Suprapubic skin (tissue), 4 donors: ENCODE measurements at places on chromosomes 1 and 21. TPM values are rescaled to one million over a fixed set of nuclear protein-coding genes. Genes with fewer than 3 reads are reported as not detected.
A peak's percentile ranks its signal among the peaks of the same experiment; 100 is the strongest.

DNA sequence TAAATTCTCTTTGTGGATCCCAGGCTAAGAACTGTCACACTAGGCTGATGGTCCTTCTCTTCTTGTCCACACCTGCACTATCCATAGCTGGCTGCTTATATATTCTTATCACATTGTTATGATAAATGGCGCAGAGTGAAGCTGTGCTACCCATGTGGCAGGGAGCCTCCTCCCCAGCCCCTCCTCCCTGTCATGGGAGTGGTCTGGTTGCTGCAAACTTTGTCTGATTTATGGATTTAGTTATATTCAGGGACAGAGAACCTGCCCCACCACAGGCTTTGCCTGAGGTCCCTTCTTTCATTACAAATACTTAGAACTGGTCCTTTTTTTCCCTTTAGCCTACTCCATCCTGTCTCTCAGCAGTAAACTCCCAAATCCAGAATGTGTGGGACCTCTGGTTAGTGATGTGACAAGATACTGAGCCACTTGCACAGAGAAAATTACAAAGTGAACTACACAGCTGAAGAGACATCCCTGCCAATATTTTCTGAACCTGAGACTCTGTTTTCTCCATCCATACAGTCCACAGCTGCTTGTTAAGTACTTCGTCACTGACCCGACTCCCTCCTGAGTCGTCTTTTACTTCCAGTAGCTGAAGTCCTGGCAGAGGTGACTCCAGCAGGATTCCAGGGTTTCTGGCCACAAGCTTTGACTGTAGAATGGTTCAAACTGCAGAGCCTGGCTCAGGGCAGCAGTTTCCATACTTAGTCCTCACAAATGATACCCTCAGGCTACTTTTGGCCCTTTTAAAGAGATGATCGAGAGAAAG is 37.6 kb downstream of the PTGFRN start:
- no peak for DNase-seq

DNA sequence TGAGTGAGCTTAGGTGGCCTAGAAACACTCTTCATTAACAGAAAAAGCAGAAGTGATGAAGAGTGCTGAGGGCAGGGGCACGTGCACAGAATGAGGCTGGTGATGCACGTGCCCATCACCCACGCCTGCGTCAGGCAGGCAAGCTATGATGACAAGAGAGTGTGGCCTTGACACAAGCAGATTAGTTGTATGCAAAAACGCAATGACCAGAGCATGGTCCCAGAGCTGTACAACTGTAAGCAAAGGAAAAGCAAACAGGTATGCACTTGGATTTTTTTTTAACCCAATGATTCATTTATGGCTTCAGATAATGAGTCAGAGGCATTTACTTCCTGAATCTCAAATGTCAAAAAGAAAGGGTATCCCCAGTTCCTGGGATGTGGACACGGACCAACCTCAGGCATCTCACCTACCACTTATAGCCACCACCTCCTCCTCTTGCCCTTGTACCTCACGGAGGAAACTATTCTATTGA is 9.1 kb upstream of the TMEM61 start:
- no peak for DNase-seq

The LCE1D gene
- 153 TPM for total RNA-seq

GRCh38 chr1:215267495-215267894 is 185.0 kb downstream of the KCNK2 start:
- DNase-seq, result no peak

DNA sequence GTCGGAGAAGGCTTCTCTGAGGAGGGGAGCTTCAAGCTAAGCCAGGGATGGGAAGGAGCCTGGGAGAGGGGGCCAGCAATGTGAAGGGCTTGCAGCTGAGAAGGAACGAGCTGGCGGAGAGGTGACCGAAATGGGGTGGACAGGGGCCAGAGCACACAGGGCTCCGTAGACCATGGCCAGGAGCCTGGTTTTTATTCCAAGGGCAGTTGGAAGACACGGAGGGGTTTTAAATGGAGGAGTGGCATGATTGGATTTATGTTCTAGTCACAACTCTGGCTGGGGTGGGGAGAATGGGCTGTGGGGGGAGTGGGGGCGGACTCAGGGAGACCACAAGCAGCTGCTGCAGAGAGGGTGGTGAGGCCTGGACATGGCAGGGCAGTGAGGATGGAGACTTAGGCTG is 5.1 kb upstream of the EPS8L3 start:
- DNase-seq, result peak; percentile 61

GRCh38 chr1:9996624-9997582 is at the start of gene RBP7:
TSS of gene RBP7 (plus strand) at chr1:9997228. CDS start at chr1:9997259, 31 bp downstream.
- peak; percentile 63 for DNase-seq
